ENCODE measurements at places on chromosomes 12 and 14. TPM values are rescaled to one million over a fixed set of nuclear protein-coding genes. Genes with fewer than 3 reads are reported as not detected.

PRR4 gene
- not detected for total RNA-seq

MYRFL gene
- not detected for total RNA-seq

AKAP6 gene
- 14.3 TPM for total RNA-seq

RND1 gene
- not detected for total RNA-seq

KRT73 gene
- not detected for total RNA-seq

GPR68 gene
- 10.6 TPM for total RNA-seq

LRFN5 gene
- total RNA-seq, result 2.1 TPM

FGF6 gene
- not detected for total RNA-seq

HOXC4 gene
- total RNA-seq, result 2.2 TPM

PLD4 gene
- total RNA-seq, result not detected

LIN7A gene
- total RNA-seq, result 1.0 TPM

Data from GM23248 (cell line).